ENCODE measurements at places on chromosomes 7 and 10.

DNA sequence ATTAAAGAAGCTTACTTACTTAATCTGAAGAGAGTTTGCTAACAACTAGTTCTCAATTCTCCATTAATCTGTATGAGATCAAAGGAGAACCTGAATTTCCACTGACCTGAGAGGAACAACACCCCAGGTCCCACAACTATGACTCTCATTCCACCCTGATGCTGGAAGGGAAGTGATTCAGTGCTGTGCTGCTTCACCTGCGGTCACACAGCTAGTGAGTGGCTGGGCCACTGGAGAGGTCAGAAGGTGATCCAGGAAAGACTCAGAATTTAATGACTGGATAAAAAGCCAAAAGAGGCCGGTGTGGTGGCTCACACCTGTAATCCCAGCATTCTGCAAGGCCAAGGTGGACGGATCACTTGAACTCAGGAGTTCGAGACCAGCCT is 23.6 kb downstream of the SORBS1 start:
- DNase-seq: no peak

GRCh38 chr7:101093906-101094305 is 8.6 kb downstream of the TRIM56 start:
- no peak for DNase-seq

DNA sequence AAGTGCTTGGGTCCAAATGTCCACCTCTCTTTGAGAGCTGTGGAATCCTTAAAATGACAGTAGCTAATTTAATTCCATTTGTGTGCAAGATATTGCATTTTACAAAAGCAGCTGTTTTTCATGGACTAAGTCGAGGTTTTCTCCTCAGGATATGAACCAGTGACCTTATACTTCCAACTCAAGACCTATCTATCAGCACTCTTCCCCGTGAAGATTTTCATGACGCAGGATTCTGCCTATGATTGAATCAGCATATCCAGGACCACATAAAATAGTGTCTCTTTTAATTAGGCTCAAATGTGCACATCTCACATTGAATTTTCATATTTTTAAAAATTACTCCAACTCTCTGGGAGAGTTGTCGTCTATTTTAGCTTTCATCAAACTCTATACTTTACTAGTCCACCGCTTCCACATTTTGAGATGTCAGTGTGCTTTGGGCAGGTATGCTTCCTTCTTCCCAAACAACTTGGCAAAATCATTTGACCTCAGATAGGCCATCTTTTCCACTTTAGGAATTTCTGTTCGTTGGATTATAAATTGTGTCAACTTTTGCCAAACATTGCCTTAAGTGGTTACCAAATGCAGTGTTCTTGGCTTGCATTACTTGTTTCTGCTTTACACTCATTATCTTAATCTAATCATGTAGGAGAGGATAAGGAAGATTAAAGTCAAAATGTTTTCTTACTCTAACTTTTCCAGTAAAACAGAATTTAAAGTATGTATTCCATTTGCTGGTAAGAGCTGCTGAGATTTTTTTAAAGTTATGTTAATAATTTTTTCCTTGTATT is 39.4 kb downstream of the SEMA3A start:
- DNase-seq: no peak

- no peak for DNase-seq
These were observed 67.3 kb downstream of the EPDR1 start for GRCh38 chr7:37987732-37988131.
